ENCODE measurements at places on chromosomes 1 and 21.

DNA sequence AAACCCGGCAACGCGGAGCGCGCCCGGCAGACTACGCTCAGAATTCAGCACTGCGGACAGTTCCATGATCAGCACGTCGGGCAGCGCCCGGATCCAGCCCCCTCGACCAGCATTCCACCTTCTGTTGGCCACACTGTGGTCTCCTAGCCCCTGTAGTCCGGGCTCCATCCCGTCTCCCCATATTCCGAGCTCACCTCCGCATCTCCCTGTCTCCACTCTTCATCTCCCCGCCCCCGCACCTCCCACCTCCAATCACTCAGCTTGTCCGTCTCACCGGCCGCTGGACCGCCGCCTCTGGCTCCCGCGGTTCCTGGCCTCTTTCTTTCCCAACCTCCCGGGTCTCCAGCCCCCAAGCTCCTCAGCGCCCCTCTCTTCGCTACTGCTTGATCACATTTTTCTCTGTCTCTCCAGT lies 500 bp downstream of the EPHA10 start:
- peak; percentile 71 for DNase-seq

- peak; percentile 22 for DNase-seq
Observed at GRCh38 chr1:161725908-161726472, 4.6 kb downstream of the FCRLB start.

DNA sequence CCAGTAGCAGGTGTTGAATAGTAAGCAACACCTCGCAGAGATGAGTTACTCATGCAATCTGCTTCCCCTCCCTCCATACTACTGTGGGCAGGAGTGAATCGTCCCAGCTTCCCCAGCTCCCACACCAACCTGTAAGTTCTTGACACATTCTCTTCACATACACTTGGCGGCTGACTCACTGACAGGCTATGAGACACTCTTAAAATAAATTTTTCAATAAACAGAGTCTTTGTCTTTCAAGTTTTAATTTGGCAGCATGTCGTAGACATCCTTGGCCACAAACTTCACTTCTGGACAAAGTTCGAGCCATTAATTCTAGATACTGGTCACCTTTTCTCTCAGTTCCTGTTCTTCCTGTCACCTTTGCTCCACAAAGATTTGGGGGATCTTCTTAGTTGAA lies 290.7 kb downstream of the TM2D1 start:
- no peak for DNase-seq

DNA sequence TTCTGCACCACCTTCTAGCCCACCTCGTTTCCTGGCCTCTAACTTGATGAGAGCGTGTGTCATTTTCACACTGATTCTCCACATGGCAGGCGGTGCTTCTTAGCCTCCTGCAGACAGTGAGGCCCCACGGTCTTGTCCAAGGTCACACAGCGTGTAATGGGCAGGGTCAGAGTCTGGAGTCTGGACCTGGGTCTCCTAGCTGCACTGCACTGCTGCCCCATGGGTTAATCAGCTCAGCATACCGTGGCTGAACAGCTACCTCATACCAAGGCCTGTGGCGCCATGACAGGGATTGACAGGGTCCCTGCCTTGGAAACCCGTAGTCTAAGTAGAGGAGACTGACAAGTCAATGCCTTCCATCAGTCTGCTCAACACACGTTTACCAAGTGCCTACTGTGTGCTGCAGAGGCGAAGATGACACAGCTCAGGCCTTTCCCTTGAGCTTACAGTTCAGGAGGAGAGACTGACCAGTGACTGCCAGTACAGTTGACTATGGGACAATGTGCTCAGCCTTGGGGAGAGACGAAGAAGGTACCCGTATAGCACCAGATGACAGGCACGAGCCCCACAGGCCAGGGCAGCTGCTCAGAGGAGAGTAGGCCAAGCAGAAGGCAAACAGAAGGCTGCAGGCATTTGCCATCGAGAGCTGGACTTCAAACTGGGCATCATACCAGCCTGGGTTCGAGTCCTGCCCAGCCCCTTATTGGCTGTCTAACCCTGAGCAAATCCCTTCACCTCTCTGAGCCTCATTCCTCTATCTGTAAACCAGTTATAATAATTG lies 5.5 kb downstream of the PCSK9 start:
- no peak for DNase-seq

DNA sequence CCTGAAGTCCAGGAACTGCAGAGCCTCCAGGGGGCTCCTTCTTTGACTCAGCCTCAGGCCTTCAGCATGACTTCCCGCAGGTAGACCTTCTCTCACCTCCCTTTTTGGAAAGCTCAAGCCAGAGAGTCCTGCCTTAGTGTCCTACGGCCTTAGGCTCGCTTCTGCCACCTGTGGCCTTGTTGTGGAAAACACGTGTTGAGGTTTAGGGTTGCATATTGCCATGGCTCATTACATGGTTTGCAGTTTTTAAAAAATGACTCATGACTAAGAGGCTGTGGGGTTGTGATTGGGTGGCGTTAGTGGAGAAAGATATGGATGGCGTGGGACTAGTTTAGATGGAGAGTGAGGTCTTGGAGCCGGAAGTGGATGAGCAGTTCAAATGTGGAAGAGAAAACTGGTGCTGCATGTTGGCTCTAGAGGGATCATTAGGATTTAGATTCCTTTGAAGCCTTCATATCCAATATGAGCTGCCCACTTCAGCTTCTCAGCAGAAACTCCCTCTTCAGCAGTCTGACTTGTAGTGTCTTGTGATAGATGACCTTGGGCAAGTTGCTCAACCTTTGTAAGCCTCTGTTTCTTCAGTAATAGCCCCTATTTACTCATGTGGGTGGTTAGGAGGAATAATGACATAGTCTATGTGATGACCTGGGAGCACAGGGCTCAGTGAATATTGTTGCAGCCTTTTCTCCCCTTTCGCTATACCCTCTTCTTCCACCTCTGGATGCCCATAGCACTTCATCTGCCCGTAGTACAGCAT lies 6.5 kb upstream of the FGGY start:
- DNase-seq, result peak; percentile 41

DNA sequence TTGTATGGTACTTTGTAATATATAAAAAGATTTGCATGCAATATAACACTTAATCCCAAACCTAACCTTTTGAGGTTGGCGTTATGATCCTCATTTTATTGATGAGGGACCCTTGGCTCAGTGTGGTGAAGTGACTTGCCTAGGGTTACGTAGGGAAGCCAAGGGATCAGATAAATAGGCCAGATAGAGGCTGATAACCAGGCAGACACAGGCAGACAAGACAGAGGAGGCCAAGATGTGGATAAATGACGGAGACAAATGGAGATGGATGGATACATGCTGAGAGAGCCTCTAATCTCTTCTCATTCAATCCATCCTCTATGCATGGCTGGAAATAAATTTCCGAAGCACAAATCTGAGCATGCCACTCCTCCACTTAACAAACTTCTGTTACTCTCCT lies 136.9 kb upstream of the SPATA6 start:
- no peak for DNase-seq

DNA sequence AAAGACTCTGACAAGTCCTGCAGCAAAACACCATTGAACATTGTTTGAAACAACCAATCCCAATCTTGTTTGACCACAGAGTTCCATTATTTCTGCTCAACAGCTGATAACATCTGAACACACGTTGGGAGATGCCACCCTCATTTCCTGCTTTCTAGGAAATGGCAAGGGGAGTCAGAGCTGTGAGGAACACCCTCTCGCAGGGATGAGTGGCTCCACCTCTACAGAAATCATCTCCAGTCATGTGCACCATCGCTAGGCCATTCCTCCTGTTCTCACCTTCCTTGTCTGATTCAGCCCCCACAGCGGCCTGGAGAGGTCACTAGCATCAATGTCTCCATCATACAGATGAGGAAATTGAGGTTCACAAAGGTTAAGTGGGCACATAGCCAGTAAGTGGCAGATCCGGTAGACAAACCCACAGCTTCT lies 22.4 kb upstream of the RUNX3 start:
- DNase-seq, result no peak

- DNase-seq, result no peak
Observed at GRCh38 chr1:241276391-241276790, 80.6 kb downstream of the RGS7 start.

GRCh38 chr1:33047839-33048305 lies 11.2 kb upstream of the AK2 start:
- DNase-seq, result no peak

- peak; percentile 7 for DNase-seq
Observed at GRCh38 chr1:97668945-97669344, 251.9 kb downstream of the DPYD start.

DNA sequence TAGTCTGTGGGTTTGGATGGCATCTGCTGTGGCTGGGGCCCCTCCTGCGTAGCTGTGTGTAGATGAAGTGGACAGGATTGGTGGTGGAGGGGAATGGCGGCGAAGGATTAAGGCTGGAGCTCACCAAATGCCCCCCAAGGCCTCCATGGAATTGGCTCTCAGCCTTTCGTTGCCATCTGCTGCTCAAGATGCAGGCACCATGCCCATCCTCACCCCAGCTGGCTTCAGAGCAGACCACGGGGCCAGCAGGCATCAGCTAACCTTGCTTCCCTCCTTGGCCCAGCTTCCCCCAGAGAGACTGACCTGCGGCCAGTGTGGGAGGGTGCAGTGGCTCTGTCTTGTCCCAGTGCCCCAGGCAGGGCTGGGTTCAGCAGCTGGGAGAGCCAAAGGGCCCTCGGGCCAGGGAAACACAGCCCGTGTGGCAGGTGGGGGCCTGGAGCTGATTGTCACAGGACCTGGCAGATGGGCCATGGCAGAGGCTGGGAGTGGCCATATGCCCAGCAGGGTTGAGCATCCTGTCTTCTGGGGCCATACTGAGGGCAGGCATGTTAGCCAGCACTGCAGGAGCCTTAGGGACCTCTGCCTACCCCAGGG lies 66.8 kb upstream of the ACTL8 start:
- no peak for DNase-seq

GRCh38 chr1:54859700-54860391 lies 27.1 kb downstream of the DHCR24 start:
- no peak for DNase-seq

- DNase-seq, result no peak
Observed at GRCh38 chr1:158035976-158036583, 42.6 kb downstream of the KIRREL1 start.

DNA sequence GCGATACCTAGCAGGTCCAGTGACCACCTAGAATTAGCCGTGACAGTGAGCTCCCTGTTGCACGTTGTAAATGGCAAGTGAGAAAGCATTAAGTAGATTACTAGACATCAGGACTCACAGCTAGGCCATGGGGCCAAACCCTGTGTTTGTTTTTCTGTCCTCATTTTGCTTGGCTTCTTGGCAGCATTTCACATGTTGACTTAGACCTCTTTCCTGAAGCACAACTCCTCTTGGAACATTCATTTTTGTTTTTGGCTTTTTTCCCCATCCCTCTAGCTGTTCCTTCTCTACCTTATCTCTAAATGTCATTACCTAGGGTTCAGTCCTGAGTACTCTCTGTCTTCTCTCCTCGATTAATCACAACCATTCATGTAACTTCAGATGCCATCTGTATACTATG lies 16.9 kb upstream of the PTPN14 start:
- DNase-seq, result no peak

- no peak for DNase-seq
Observed at GRCh38 chr1:228478326-228478725, 8.9 kb upstream of the RNF187 start.

DNA sequence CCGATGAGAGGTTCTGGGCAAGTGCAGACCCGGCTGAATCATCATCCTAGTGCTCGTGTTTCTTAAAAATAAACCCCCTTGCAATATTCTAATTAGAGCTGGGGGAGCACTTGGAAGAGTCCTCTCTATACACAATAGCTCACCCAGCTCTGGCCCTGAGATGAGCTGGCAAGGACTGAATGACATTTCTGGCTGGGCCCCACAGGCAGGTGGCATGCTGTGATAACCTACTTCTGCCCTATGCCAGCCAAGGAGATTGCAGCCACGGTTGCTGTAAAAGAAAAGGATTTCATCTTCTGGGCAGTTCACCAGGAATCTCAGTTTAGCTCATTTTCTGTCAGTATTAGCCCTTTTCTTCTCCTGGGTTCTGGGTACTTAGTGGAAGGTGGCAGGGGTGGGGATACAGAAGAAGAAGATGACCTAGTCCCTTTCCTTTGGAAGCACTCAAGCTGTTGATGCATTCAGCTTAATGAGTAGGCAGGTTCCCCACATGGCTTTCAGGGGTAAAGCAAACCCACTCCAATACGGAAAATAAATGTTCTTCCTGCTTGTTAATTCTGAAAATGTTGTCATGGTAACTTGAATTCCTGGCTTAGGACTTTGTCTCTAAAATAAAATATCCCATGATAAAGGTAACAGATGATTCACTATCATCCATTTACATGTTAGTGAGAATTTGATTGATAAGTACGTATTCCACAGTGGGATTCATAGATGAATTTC lies 32.2 kb downstream of the VASH2 start:
- DNase-seq, result no peak

- DNase-seq, result no peak
Observed at GRCh38 chr1:181113059-181113641, 24.6 kb downstream of the IER5 start.

DNA sequence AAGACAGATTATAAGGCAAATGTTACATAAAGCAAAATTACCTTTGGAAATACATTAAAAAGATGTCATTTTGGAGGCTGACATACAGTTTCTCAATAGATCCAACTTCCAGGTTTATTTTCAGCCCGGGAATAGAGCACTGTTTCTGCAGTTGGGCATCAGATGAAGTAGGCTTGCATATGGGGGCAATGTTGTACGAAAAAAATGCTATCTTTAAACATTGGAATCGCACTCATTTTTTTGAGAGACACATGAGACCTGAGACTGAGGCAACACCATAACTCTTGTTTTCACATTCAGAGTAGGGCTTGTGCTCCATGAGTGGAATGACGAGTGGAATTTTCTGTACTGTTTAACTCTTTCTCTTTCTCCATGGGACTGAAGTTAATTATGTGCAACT lies 122.4 kb upstream of the ZRANB2 start:
- DNase-seq, result no peak

GRCh38 chr1:160375788-160376524 lies 9.1 kb downstream of the NHLH1 start:
- DNase-seq, result no peak

GRCh38 chr1:64986903-64987871 lies 20.8 kb upstream of the JAK1 start:
- no peak for DNase-seq

DNA sequence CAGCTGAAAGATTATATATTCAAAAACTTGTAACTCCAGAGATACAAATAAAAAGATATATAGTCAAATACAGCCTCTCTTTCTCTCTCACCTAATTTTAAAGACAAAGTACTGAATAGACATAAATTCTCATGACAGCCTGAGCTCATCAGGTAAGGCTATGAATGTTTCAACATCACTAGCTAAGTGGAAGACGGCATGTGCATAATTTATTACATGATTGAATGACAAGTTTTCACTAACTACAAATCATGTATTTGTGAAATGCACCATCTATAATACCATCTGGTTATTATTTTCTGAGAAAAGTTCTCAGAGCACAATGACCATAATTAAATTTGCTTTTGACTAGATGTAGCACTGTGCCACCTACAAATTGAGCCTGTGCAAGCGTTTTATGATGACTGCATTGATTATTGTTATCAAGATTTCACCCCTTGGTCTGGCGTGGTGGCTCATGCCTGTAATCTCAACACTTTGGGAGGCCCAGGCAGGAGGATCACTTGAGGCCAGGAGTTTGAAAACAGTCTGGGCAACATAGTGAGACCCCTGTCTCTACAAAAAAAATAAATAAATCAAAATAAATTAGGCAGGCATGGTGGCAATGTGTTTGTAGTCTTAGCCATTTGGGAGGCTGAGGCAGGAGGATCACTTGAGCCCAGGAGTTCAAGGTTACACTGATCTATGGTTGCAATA lies 128.2 kb downstream of the APP start:
- DNase-seq, result no peak

GRCh38 chr1:208835097-208835463 lies 590.9 kb upstream of the PLXNA2 start:
- DNase-seq, result no peak

Data from HuH-7.5 (cell line).